ENCODE measurements at places on chromosomes 7 and 10.

DNA sequence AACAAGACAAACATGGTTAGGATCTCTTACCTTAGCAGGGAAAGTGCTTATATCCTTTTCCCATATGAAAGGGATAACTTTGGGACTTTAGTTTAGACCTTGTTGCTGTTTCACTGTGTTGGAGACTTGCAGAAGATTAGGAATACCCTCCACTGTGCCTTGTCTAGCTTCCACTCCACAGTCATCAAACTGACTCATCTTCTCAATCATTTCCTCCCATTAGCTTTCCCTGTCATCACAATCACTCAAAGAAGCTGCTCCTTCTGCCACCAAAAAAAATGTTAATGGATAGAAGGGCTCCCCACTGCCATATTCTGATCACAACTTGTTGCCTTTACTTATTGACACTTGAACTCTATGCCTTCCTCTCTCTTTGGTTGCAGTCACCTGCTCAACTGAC is 16.8 kb downstream of the GNG11 start:
- DNase-seq: no peak

GRCh38 chr7:151416941-151417315 is 7.1 kb upstream of the WDR86 start:
- DNase-seq: peak; percentile 79

DNA sequence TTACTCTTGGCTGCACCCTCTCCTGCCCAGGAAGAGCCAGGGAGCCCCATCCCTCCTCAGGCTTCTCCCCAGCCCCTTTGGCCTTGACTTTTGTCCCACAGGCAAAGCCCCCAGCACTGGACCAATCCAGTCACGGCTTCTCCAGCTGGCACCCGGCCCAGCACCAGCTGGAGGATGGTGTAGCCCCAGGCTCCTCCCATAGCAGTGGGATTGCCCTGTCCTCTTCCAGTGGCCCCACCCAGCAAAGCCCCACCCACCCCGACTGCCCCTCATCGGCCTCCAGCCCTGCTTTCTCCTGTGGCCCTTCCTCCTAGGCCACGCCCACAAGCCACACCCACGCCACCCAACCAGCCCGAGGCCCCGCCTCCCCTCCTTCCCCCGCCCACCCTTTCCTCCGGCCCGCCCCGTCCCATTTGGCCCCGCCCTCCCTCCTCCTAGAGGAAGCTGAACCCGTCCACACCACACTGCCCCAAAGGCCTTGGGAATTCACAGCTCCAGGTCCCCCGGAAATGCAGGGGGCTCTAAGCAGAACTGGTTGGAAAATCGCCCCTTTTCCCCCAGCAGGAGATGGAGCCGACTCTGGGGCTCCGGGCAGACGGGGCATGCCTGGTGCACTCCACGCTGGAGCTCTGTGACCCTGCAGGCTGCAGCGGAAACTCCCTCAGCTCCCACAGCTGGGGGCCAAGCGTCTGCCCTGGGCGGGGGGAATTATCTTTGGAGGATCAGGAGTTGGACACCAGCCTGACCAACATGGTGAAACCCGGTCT is 25.2 kb downstream of the GET4 start:
- DNase-seq: peak; percentile 91

GRCh38 chr7:42915356-42915755 is 3.5 kb upstream of the C7orf25 start:
- DNase-seq: peak; percentile 36

- peak; percentile 32 for DNase-seq
Measured at GRCh38 chr10:78952686-78953085, 116.1 kb upstream of the ZMIZ1 start.

DNA sequence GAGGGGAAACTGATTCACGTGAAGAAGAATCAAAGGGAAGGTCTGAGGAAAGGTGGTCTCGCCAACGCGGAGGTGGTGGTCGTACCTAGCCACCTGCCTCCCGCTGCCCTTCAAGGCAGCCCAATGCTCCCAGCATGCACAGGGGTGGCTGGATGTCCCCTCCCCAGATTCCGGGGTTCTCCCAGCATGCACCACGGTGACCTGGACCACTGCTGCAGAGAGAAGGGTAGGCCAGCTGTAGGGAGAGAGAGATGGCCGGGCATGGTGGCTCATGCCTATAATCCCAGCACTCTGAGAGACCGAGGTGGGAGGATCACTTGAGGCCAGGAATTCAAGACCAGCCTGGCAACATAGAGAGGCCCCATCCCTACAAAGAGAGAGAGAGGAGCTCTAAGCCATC is 32.4 kb upstream of the PPP2R2D start:
- DNase-seq: no peak

- peak; percentile 67 for DNase-seq
Measured at GRCh38 chr7:151088856-151089699, 2.8 kb downstream of the AGAP3 start.

GRCh38 chr10:44404741-44405437 is 20.0 kb upstream of the CXCL12 start:
- DNase-seq: no peak

- DNase-seq: peak; percentile 70
Measured at GRCh38 chr10:50991456-50992355, 82.6 kb upstream of the PRKG1 start.

GRCh38 chr7:46775776-46776175 is 806.1 kb downstream of the TNS3 start:
- peak; percentile 24 for DNase-seq

DNA sequence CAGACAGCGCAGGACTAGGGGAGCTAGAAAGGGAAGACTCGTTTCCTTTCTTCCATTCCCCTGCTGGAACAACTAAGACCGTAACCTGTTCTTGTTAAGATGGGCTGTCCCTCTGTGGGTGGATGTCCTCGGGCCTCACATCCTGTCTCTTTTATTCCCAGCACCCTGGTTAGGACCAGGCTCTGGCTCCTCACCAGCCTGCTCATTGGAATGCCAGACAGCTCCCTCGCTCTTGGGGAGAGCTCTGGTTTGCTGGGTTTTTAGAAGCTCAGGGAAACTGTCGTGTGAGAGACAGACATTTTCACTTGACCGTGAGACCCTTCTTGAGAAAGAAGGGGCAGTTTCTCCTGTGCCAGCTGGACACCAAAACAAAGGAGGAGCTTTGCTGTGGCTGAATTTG is 58.1 kb upstream of the HABP2 start:
- no peak for DNase-seq

DNA sequence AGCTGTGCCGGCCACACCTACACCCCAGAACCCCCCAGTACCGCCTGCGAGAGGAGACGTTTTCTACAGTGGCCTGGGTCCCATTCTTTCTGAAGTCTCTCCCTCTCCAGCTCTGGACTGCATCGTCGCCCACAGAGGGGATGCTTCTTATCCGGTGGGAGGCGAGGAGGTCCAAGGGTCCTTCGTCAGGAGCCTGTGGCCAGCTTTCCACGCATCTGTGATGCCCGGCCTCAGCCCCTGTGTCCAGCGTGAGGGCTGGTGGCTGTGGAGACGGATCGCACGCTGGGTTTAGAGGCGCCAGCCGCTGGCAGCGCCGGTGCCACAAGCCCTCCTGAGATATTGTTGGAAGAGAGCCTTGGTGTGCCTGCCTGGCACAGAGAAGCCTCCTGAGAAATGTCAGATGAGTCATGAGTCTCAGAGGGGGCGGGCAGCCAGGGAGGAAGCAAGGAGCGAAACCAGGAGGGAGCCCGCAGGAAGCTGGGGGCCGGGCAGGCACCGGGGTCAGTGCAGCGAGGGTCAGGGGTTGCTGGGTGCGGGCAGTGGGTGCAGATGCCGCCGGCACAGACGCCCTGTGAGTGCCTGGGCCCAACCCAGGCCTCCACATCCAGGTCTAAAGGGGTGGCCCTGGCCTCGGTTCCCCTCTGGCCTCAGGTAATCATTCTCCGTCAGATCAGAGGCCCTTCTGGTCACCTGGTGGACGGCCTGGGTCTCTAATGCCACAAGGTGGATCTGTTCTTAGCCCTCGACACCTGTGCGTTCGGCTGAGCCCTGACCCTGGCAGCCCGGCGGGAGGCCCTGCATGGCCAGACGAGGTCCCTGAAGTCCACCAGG is 86.0 kb upstream of the DIP2C start:
- peak; percentile 40 for DNase-seq

- no peak for DNase-seq
Measured at GRCh38 chr7:26535483-26536007, 243.9 kb downstream of the SNX10 start.

GRCh38 chr10:60238759-60239100 is 150.9 kb downstream of the ANK3 start:
- DNase-seq: no peak

DNA sequence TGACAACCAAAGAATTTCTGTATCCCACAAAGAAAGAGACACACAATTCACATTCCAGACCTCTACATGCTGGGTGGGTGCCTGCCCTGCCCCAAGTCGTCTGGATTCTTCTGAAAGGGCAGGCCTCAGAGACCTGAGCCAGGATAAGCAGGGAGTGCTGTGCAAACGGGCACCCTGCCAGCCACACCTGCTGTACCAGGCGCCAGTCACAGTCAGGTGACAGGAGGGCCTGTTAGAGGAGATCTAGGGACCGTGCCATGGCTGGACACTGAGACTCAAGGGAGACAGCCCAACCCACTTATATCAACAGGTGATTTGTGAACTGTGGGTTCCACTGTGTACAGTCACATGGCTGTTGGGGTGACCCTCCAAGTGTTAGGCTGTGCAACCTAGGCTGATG is 103.1 kb upstream of the AFAP1L2 start:
- DNase-seq: no peak

DNA sequence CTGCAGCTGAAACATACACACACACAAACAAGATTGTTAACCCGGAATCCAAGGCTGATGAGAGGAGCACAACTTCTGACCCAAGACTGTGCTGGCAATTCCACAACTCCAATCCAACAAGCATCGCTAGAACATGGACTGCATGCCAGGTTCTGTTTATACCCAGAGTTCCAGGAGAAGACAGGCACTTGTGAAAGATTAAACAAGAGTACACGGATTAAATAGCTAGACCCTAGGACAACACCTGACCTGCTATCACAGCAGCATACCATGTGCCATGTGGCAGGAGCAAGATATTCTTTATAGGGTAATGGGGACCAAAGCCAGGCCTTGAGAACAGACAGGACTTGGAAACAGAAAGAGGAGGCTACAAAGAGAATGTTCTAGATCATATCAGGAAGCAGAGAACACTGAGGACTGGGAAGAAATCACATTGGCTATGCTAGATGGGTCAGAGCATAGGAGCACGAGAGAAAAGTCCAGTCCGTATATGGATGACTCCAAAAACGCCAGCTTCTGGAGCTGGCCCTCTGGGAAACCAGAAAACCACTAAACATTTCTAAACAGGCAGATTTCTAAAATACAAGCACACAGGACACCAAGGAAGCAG is 83.7 kb upstream of the ATP6V0A4 start:
- no peak for DNase-seq

DNA sequence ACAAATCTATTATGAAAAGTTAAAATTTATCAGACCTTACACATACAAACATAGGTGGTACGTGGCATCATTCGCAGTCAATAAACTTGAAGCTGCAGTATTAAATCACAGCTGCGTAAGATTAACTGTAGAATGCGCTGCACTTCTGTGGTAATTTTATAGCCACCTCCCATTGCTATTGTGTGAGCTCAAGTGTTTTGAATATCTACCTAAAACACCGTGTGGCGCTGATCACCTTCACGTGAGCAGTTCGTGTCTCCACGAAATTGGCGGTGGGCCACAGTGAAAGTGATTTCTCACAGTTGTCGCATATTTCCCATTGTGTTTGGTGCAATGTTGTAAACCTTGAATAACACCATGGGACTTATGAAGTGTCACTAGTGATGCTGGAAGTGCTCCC is 102.8 kb downstream of the PLPP4 start:
- no peak for DNase-seq

DNA sequence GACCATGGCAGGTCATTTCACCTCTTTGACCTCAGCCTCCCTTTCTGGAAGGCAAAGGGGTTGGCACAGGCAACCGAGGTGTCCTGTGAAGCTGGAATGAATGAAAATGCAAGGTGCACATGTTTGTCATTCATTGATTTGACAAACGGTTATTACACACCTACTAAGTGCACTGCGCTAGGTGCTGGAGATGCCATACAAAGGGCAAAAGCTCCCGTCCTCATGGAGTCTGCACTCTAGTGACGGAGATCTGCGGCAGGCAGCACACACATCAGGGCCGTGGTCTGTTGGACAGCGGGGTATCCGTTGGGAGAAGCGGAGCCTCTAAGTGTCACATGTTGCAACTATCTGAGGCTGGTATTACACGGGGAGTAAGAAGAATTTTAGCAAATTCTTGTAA is 44.2 kb downstream of the PRF1 start:
- no peak for DNase-seq

DNA sequence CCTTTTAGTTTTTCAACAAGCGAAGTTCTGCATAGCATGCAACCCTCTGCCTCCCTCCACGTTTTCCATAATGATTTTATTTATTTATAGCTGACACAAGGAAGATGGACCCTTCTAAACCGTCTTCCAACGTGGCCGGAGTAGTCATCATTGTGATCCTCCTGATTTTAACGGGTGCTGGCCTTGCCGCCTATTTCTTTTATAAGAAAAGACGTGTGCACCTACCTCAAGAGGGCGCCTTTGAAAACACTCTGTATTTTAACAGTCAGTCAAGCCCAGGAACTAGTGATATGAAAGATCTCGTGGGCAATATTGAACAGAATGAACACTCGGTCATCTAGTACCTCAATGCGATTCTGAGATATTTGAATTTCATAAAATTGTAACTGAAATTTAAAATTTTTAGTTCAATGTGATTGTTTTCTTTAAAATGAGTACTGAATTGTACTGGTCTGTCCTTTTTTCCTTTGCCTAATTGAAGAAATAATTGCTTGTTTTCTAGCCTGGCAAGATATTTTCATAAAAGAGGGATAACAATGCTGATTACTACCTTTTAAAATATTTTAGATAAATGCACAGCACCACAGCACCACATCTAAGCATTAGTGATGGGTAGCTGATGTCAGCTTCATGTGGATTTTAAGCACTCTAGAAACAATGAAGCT is 41.5 kb upstream of the SLC39A12 start:
- peak; percentile 80 for DNase-seq

DNA sequence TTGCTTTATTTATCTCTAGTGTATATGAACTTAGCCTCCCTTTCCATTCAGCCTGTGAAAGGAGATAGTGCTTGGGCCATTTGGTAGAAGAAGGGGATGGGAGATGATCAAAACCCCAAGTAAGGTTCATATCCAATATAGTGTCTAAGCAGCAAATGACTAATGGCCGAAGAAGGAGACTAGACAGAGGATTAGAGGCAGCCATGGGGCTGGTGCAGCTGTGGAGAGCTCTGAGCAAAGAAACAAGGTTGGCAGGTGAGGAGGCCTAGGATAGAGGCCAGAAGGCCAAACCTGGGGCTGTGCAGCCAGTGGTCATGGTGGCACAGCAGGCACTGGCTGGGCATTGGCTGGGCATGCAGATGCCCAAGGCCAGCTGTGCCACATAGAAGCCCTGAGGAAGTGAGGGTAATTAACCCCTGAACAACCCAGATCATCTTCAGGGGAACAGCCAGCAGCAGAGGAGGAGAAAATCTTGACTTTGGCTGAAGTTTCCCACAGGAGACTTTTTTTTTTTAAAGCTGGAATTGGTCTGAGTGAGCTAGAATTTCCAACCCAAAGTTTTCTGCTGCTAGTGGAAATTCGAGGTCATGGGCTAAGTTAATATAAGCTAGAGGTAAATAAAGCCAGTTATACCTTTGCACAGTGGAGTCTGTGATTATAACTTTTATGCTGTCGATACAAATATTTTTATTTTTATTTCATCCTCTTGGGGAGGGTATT is 10.3 kb upstream of the CPA1 start:
- DNase-seq: no peak

All from cardiac fibroblast (primary cell).